ENCODE measurements at places on chromosomes 2 and 18.

DNA sequence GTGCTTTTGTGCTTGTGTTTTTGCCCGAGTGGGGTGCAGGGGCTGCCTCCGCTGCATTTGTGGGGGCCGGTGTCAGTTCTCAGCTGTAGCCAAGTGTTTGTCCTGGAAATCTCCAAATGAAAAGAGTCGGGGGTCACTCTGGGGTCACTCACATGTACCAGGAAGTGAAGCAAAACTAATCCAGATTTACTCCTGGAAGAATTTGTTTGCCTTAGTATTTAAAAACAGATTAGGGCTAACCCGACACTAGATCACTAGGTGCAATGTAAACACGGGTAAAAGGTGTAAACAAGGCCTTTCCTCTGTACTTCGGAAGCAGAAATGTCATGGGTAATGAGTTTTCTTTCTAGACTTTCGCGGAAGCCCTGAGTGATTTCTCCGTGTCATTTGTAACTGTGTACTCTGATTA lies 50.3 kb downstream of the GBX2 start:
- DNase-seq = no peak

DNA sequence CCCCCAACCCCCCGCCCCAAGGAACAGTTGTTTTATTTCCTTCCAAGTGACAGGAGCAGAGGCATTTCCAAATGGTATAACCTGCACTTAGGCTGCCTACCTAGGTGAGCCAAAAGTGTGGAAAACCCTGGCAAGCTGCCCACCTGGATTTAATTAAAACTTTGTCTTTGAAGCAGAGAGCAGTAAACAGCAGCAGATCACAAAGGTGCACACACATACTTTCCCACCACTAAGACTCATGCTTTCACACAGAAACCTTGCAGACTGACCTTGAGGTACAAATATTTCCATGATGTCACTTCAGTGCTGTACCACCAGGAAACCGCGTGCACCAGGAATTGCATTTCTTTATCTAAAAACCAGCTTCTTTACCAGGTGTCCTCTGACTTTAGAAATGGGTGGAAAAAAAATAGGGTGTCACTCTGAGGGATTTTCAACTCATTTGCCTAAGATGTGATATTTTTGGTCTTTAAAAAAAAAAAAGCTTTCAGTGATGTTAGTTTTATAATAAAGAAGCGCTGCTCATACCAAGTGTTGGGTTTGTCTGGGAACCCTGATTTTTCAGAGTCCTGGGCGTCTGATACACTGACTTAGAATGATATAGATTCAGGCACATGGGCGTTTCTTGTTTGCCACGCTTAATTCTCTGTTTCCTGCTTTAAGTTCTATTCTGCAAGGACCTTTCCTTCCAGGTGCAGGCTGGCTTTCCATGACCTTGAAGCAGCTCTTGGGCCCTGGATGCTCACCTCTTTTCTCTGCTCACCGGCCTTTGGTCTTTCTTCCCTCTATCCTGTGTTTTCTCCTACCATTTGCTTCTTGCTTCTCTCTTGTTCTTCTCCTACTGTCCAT lies 70.7 kb upstream of the BCL2L11 start:
- no peak for DNase-seq

GRCh38 chr2:10947446-10948187 lies 35.9 kb downstream of the KCNF1 start:
- DNase-seq = no peak

DNA sequence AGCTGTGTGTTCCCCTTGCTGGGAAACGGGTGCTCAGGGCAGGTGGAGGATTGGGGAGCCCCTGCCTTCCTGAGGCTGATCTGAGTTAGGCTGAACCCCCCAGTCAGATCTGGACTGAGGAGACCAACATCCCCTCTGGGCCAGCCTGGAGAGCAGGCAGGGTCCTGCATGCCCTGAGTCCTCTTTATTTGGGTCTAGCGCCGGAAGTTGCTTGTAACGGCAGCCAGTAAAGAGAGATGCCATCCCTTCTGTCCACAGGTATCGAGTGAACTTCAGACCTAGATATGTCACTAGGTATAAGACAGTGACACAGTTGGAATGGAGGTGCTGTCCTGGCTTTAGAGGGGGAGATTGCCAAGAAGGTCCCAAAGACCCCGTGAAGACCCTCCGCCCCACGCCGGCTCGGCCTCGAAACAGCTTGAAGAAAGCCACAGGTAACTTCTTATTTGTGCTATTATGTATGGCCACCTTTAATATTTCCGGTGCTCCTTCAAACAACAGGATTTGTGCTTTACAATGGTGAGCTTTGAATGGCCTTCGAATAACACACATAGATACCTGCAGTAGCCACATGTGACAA lies 38.0 kb downstream of the EMILIN2 start:
- DNase-seq = no peak

- DNase-seq = no peak
Measured at GRCh38 chr18:24414349-24415003, 12.0 kb upstream of the IMPACT start.

- DNase-seq = no peak
Measured at GRCh38 chr18:37419315-37419714, 146.3 kb downstream of the CELF4 start.

- no peak for DNase-seq
Measured at GRCh38 chr18:28637897-28638296, 461.0 kb upstream of the CDH2 start.

DNA sequence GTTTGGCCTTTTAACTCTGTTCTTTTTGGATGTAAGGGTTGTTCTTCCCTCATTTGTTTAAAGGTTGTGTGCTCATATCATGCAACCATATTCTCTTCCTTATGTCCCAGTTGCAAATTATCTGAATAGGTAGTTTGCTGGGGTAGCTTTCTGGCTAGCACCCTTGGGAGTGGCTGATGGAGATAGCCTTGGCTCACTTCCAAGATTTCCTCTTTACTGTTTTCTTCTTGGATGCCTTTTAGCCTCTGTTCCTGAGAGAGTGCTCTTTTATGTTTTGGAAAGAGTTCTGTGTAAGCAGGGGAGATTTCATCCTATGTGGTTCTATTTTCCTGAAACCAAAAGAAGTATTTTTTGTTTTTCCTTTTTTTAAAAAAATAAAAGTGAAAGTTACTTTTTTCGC lies 25.4 kb downstream of the USP14 start:
- DNase-seq = no peak

DNA sequence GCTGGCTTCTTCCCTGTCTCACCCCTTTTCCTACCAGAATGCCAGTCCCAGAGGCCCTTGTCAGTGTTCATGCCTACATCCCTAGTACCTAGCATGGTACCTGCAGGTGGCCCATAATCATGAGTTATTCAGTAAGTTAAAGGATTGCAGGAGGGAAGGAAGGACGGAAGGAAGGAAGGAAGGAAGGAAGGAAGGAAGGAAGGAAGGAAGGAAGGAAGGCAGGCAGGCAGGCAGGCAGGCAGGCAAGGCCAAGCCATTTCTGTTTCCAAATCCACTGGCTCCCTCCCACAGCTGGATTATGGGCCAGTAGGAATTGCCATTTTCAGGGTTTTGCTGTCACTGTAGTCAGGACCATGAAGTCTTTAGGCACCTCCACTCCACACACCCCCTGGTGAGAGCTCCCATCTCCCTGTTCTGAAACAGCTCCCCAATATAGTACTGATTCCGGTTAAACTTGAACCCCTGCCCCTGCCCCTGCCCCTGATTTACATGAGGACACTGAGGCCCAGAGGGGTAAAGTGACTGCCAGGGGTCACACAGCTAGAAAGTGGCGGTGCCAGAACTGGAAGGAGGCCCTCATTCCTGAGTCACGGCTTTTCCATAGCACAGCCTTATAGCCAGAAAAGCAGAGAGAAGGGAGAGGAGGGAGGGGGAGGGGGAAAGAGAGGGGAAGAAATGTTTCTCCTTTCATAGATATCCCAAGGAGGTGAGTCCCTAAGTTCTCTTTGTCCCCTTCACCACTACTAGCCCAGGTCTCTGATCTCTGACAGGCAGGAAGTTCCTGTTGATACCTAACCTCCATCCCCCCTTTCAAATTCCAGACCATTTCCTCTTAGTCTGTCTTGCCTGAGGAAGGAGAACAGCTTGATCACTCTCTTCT lies 12.2 kb upstream of the TNS1 start:
- DNase-seq = no peak

DNA sequence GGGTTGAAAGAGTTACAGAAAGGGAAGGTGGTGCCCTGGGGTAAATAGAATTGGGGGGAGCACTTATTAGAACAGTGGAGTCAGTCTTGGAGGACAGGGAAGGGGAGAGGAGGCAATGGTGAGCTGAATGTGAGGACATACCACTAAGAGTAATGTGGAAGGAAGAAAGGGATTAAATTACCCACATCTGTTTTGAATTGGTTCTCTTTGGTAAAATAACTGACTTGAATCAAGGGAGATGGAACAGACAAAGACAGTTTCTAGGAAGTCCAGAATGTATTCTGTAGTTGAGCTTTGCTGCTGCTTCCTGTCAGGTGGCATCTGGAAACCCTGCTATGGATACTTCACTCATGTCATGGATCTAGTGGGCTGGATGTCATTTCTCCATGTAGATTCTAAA lies 6.7 kb downstream of the SETBP1 start:
- no peak for DNase-seq

GRCh38 chr2:168034616-168035015 lies 212.8 kb downstream of the STK39 start:
- DNase-seq = no peak

- no peak for DNase-seq
Measured at GRCh38 chr2:230932556-230933511, 7.8 kb upstream of the GPR55 start.

GRCh38 chr2:198657512-198658121 lies 800.1 kb downstream of the SATB2 start:
- DNase-seq = no peak

DNA sequence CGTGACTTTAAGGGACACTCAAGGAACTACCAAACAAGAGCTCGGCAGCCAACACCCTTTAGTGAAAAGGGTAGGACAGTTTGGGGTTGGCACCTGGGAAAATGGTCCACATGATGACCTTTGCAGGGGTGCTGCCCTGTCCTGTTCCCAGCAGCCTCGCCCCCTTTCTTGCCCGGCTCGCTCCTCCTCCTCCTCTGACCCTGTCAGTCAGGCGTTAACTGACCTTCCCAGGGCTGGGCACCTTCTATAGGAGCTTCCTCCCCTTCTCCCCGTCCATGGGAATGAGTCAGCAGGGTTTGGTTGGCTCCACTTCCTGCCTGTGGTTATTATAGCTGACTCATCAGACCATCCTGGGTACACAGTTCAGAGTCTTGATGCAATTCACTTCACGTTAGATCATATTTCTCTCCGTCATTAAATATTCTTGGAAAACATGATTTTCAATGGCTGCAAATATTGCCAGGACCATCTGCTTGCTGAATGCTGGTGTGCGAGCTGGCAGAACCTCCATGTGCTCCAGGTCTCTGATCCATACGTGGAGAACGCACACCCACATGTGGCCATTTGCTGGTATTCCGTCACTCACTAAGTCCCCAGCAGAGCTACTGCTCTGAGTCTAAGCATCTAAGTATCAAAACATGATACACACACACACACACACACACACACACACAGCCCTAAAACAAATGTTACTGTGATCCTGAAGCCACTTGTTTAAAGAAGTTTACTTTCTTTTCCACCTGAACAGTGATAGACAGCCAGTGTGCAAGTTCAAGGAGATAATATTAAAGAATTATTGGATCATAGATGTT lies 185.0 kb downstream of the ANAPC1 start:
- DNase-seq = peak; percentile 29

DNA sequence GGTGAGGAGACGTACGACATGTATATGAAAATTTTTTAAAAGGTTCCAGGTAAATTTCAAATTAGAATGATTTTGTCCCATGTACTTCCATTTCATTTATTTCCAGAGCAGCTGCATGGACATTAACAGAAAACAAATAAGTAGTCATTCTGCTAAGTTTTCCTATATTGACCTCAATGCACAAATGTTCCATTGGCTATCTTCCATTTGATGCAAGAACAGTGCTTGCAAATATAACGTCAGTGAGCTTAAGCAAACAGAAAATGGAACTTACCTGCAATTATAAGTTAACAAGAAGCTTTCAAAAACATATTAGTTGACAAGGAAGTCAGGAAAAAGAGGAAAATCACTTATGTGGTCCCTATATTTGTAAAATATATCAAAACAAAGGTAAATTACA lies 16.6 kb downstream of the PAIP2B start:
- no peak for DNase-seq

DNA sequence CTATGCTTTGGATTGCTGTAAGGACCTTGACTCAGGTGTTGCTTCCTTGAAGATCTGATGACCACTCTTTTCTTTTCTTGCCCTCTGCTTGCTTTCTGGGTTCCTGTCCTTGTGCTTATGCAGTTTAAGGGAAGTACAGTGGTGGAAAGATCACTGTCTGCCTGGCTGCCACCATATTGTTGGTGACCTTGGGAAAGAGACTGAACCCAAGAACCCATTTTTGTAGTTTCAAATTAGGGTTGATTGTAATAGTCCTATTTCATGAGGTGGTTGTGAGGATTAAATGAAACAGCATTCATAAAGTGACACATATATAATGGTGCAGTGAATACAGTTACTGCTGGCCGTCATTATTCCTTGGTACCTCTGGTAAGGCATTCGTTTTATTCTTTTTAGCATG lies 41.1 kb downstream of the MAP4K4 start:
- no peak for DNase-seq

DNA sequence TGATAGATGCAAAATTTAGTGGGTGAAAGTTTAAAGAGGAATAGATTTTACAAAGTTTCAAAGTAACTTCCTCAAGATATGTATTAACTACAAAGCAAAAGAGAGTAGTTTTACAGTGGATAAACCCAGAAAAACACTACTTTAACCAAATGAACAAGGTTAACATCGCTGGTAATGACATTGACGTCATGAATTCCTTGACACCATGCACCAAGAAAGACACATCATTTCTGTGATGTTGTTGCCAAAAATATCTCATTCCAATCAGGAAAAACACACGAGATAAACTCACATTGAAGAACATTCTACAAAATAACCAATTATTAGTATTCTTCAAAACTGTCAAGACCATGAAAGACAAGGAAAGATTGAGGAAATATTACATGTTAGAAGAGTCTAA lies 605.6 kb upstream of the SETBP1 start:
- no peak for DNase-seq
